ENCODE measurements at places on chromosomes 12 and 14.

DNA sequence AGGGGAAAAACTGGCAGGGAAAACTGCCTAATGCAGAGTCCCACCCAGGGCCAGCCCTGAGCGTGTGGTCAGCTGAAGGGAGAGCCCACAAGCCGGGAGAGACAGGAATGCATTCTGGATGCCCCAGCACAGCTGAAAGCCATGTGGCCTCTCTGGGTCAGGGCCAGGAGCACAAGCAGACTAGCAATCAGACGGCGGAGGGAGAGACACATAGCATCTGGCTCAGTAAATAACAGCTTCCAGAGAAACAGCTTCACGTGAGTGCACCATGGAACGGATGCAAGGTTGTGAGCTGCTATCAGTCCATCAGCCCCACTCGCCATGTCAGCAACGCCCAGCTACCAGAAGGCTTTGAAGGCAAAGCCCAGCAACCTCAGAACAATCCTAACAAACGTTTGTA is 28.2 kb upstream of the TMEM106C start:
- no peak for DNase-seq

DNA sequence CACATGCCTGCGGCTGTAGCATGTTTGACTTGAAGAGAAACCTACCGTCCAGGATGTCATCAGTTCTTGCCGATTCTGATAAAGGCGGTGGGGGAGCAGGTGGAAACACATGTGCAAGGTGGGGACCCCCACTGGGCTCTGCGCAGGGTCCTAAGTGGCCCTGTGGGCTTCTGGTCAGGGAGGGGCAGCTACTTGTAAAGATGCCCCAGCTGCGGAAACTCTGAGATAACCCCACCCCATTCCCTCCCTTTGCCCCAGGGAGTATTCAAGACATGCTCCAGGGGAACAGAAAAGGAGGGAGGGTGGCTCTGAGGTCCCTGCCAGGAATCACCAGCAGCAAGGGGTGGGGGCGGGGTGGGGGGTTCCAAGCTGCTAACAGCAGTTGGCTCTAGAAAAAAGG is 67.6 kb downstream of the PIWIL1 start:
- DNase-seq = no peak

- DNase-seq = peak; percentile 49
Observed at GRCh38 chr12:29164477-29165393, 15.7 kb downstream of the FAR2 start.

GRCh38 chr12:66491853-66492252 is 187.0 kb downstream of the GRIP1 start:
- DNase-seq = no peak

DNA sequence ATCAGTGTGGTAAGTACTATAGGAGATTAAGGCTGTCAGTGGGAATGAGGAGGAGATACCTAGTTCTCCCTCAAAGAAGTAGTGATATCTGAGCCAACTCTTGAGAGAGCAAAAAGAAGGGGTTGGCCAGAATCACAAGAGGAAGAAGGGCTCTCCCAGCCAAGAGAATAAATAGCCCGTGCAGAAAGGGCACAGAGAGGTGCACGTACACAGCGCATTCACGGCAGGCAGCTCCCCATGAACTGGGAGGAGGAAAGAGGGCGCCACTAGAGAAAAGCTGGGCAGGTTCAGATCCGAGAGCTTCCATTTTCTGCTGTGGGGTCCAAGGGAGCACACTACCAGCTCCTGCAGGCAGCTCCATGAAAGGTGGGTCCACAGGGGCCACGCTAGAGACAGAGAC is 59.9 kb downstream of the PPP2R5E start:
- DNase-seq = no peak

DNA sequence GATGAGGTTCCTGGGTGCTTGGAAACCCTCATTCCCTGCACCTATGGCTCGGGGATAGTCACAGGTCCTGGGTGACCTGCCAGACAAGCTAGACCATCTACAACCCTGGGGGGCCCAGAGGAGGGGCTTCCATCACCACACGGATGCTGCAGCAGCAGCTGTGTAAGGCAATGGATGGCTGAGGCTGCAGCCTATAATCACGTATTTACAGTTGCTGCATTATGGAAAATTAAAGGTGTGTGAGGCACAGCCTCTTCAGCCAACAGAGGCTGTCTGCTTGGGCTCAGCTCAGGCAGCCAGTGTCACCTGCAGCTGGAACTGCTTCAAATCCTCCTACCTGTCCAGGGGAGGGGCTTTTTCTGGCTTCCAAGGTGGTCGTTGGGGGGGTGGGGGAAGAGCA is 268.1 kb downstream of the CACNA1C start:
- DNase-seq = no peak

DNA sequence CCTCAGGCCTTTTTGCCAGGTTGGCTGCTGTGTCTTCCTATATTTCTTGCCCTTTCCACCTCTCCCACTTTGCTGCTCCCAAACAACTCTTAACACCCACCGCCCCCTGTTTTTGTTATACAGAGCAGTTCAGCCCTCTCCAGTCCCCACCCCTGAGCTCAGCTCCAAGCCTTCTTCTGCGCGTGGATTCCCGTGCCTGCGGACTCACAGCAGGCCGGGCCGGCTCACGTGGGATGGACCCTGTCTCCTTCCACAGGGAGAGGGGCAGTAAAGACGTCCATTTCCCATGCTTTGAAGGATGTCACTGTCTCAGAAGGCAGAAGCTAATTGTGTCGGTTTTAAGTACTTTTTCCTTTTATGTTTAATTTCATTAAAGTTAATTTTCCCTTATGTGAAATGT is 139.4 kb downstream of the CACNA1C start:
- DNase-seq = no peak
